Stimulated activated naive CD4-positive, alpha-beta T cell treated with Interleukin-2 at 50 U/mL for 16 hours (primary cell): ENCODE measurements at places on chromosomes 16 and 17.
A peak's percentile ranks its signal among the peaks of the same experiment; 100 is the strongest.

- DNase-seq = peak; percentile 5
These were observed 270.7 kb downstream of the NTN1 start for GRCh38 chr17:9291912-9292560.

- DNase-seq = no peak
These were observed 5.8 kb downstream of the PPY start for GRCh38 chr17:43936434-43936833.

GRCh38 chr17:47604598-47604927, 45.2 kb upstream of the KPNB1 start:
- no peak for DNase-seq

DNA sequence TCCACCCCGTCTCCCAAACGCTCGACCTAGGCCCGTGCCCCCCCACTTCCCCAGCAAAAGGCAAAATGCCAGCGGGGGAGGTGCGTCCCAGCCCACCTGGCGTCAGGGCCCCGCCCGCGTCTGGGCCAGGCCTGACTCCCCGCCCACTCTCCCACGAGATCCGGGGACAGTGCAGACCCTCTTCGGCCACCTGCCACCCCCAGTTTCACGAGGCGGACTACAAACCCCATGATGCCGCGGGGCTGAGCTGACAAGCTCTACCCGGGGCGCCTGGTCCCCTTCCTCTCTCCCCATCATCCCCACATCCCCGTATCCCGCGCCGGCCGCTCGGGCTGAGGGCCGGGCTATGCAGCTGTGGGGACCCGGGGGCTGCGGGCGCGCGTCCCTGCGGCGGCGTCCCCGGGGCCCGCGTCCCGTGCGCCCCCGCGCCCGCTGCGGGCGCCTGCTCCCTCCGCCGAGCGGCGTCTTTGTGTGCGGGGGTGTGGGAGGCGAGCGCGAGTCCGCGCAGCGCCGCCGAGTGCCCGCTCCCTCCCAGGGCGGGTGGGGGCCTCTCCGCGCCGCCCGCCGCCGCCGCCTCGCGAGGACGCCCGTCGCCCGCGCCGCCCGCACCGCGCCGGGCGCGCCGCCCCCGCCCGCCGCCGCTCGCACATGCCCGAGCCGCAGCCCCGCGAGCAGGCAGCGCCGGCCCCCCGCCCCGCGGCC, at the start of gene ANKRD13B:
Gene ANKRD13B, plus strand, starts transcription at position 283 of the 702 bp plus-strand sequence. CDS start 490 bp downstream, outside the sequence.
- peak; percentile 36 for DNase-seq

- DNase-seq = no peak
These were observed 15.2 kb downstream of the PLA2G10 start for GRCh38 chr16:14678748-14679497.

DNA sequence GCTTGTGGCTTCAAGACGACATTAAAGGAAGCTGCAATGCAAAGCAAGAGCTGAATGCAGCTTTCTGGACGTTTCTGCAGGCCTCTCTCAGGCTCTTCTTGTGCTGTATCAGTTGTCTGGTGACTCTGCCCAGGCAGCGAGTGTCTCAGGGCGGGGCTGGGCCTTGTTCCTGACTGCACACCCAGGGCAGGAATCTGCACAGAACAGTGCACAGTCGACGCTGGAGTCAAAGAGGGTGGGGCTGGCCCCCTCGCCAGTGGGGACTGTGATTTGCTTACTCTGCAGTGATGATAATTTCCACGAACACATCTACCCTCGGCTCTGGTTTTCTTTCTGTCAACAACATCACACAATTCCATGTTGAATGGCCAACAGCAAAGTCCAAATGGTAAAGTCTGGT, 60.7 kb downstream of the IRF8 start:
- no peak for DNase-seq

DNA sequence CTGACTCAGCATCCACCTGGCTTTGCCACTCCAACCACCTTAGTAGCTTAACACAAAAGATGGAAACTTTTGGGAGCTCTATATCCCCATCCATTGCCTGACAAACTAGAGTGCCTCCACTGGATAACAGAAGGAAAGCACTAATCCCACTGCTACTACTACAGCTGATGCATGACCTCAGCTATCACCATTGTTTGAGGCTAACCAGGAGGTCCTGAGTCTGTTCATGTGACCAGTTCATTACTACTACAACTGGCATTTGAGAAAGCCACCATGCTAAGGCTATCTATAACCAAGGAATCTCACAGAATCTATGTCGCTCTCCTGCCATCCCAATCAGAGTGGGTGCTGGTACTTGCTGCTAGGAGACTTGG, 604.3 kb upstream of the CA10 start:
- no peak for DNase-seq

GRCh38 chr17:58219789-58220183, 731 bp upstream of the MKS1 start:
- no peak for DNase-seq

GRCh38 chr17:48031966-48032365, 5.6 kb downstream of the COPZ2 start:
- DNase-seq = no peak
